ENCODE measurements at places on chromosomes 2 and 18.
A peak's percentile ranks its signal among the peaks of the same experiment; 100 is the strongest.

GRCh38 chr2:235939471-235939870 is 228.7 kb downstream of the GBX2 start:
- no peak for DNase-seq

GRCh38 chr2:45505138-45505537 is 105.9 kb downstream of the SRBD1 start:
- no peak for DNase-seq

DNA sequence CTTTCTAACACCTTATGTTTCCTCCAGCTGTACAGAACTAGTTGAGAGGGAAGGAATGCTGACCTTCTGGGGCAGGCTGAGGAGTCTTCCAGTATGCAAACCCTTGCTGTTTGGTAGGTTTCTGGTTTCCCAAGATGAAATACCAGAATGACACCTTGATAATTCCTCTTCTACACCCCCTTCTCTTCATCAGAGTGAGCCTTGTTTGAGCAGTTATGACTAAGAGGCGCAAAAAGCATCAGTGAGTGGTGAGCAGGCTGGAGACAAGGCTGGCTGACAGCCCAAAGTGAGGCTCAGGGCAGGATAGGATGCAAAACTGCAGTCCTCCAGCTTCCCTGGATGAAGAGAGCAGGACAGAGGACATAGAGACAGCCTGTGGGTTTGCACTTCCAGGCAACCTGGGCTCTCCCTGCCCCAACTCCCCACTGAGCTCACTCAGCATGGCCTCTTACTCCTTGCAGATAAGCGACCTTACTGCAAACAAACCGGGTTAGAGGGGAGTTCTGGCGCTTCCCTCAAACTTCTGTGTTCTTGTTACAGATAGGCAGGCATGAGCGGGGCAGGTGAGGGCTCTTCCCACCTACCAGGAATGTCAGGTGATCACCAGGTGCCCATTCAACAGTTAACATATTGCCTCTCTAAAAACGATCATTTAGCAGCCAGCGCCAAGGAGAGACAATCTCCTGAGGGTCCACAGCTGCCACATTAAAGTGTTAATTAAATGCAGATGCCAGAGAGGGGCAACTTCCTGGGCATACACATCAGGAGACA is 5.4 kb downstream of the MPPE1 start:
- no peak for DNase-seq

GRCh38 chr2:101036562-101036961 is 34.5 kb downstream of the RPL31 start:
- no peak for DNase-seq

DNA sequence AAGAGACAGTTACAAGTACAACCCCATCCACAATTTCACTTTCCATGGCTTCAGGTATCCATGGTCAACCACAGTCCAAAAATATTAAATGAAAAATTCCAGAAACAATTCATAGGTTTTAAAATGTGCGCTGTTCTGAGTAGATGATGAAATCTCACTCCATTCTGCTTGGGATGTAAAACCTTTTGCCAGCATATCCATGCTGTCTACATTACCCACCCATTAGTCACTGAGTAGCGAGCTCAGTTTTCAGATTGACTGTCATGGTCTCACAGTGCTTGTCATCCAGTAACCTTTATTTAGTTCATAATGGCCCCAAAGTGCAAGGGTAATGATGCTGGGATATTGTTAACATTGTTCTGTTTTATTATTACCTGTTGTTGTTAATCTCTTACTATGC is 40.5 kb downstream of the SMAD4 start:
- DNase-seq, result no peak

DNA sequence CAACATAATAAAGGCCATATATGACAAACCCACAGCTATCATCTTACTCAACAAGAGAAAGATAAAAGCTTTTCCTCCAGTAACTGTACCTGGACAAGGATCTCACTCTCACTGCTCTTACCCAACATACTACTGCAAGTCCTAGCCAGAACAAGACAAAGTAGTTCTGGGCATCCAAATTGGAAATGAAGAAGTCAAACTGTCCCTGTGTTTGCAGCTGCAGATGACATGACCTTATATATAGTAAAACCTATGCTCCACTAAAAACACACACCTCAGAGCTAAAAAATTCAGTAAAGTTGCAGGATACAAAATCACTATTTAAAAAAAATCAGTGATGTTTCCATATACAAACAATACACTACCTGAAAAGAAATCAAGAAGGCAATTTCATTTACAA is 32.2 kb downstream of the USP34 start:
- DNase-seq, result no peak

- DNase-seq, result no peak
These were observed 954.1 kb downstream of the SOCS6 start for GRCh38 chr18:71242981-71243380.

- DNase-seq, result no peak
These were observed 94.8 kb downstream of the RHOB start for GRCh38 chr2:20541651-20542050.

GRCh38 chr18:4125224-4125623 is 329.9 kb downstream of the DLGAP1 start:
- no peak for DNase-seq

GRCh38 chr2:26901326-26902183 is 53.6 kb downstream of the DPYSL5 start:
- DNase-seq, result no peak

- DNase-seq, result no peak
These were observed 36.3 kb downstream of the STAT4 start for GRCh38 chr2:191114403-191114886.

- no peak for DNase-seq
These were observed 404.0 kb downstream of the TMEM182 start for GRCh38 chr2:103165836-103166235.

- no peak for DNase-seq
These were observed 740.3 kb upstream of the RAB6C start for GRCh38 chr2:129239141-129239540.

DNA sequence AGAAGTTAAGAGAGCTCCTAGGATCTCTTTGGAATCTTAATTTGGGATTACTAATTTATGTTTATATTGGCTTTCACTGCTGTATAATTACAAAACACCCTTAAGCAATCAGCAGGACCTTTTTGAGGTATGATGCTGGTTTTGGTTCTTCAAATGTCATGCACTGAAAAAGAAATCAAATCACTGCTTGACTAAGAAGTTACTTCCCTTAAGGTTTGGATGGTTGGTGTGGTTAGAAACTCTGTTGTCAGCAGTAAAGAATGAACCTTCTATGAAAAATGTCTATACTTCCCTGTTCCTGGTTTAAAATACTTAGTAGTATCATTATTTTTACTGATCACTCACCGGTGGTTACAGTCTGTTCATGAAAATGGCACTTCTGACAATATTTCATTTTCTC is 5.5 kb downstream of the COLEC12 start:
- DNase-seq, result no peak

GRCh38 chr2:65278531-65278981 is 50.9 kb downstream of the ACTR2 start:
- DNase-seq, result no peak

GRCh38 chr2:172200495-172201085 is 97.9 kb upstream of the DLX2 start:
- DNase-seq, result no peak

DNA sequence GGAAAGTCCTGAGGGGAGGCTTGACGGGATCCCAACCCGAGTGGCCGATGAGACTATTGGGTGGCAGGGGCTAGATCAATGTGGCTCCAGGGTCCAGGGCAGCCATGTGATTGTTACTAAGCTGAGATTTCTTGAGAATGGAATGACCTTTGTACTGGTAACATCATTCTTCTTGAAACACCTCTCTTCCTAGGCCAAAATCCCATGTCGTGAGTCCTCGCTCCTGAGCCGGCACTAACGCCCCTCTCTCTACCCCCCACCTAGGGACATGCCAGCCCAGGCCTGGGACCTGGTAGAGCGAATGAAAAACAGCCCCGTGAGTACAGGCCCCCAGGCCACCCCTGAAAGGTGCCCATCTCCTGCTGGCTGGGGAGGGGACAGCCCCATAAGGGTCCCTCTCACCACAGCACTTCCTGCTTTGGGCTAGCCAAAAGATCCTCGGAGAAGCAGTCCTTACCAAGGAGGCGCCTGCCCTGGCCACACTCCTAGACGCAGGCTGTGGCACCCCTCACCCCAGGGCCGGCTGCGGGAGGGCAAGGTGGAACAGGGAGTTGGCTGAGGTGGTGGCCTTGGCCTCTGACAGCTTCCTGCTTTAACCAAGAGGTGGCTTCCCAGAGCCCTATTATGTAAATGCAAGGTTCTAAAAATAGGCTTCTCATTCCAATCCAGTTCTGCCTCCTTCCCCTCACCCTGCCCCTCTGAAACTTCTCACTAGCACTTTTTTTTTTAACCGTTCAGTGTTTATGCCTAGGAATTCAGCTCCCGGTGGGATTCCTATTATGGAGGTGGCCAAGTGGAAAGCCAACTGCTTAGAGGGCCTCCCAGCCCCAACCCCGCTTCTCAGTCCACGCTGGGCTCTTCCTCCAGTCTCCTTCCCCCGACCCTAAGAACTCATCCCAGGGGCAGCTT is 126.6 kb upstream of the PPP1CB start:
- DNase-seq, result peak; percentile 67

- no peak for DNase-seq
These were observed 72.6 kb upstream of the ZNF532 start for GRCh38 chr18:58792086-58792485.

- no peak for DNase-seq
These were observed 285.9 kb downstream of the CTNNA2 start for GRCh38 chr2:79798776-79799175.

- DNase-seq, result no peak
These were observed 69.3 kb downstream of the MBP start for GRCh38 chr18:77063260-77063659.

DNA sequence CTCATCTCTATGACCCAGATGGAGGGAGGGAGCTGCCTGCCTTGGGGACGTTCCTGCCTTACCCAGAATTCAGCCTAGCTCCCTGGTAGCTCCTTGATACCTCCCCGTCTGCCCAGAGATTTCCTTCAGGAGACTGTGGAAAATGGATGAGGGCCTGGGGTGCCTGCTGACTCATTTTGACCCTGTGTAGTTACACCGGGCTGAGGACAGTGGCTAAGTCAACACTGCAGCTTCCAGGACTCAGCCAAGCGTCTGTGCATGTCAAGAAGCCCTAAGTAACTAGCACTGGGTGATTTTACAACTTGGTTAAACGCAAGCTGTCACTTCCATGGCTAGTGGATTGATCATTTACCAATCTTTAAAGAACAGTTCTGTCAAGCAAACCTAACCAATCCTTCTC is 23.3 kb upstream of the EPAS1 start:
- DNase-seq, result no peak

GRCh38 chr2:172252154-172252553 is 149.5 kb upstream of the DLX2 start:
- DNase-seq, result no peak

DNA sequence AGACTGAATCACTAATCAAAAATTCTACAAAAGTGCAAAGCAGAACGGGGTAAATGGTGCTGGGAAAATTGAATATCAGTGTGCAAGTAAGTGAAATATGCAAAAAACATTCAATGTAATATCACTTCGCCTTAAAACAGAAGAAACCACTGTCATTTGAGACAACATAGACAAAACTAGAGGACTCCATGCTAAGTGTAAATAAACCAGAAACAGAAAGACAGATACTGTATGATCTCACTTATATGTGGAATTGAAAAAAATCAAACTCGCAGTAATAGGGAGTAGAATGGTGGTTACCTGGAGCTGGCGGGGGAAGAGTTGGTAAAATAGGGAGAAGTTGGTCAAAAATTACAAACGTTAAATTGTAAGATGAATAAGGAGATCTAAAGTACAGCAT is 1420.0 kb upstream of the CDH2 start:
- DNase-seq, result no peak

DNA sequence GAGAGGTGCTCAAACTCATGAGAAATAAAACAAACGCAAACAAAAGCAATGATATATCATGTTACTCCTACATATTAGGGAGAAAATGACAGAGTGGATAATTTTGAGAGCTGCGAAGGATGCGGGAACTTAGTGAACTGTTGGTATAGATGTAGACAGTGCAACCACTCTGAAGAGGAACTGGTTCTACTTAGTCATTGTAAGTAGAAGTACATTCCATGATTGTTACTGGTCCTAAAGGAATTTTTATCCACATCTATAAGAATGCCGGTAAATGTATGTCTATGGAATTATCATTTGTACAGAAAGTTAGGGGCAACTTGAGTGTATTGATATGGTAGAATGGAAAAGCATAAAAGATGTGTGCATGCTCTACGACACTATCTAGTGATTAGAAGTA is 1238.4 kb downstream of the LRP1B start:
- no peak for DNase-seq

DNA sequence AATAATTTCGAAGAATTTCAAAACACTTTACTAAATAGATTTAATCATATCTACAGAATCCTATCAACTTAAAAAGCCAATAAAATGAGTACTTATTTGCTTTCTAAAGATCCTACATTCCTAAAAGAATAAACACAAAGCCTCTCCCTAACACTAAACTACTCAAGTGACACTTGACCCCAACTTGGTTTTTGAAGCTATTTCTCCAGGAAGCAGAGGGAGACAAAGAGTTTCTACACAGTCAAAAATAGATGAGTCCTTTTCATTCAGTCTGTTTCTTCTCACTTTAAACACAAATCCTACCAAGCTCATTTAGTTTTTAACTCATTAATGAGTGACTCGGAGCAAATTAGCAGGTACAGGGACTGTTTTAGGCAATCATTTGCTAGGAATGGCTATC is 2.1 kb downstream of the ATL2 start:
- DNase-seq, result no peak

DNA sequence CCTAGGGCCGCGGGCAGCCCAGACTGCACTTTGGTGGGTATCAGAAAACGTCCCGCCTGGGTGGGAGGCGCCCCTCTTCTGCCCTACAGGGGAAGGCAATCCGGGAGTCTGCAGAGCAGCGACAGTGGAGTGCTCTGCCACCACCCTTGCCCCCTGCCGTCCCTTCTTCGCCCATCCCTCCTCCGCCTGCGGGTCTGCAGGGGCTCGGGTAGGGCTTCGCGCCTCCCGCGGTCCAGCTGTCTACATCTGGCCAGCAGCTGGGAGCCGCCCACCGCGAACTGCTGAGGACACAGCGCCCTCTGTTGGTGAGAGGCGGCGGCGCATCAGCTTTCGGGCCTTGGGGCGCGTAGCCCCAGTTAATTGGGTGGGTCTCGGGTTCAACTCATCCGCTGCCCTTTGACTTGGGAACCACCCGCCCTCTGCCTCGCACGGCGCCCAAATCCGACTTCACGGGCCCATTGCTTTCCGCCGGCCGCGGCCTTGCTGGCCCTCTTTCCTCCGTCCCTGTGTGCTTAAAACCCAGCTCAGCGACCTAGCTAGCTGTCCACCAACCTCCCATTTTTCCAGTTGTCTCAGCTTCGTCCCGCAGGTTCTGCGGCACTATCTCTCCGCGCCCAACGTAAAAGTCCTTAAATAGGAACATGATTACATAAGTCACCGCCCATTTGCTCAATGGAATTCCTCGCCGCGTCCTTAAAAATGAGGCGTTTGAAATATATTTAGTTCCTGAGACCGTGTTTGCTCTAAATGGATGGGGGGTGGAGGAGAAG is 17.6 kb downstream of the WNT10A start:
- DNase-seq, result peak; percentile 66

- no peak for DNase-seq
These were observed 1.4 kb downstream of the KRCC1 start for GRCh38 chr2:88053934-88054781.

GRCh38 chr2:102401865-102402264 is 21.1 kb upstream of the IL18RAP start:
- no peak for DNase-seq
